Globus pallidus (tissue), 1 donor: ENCODE measurements at places on chromosomes 4 and X.

GRCh38 chr4:175530655-175531054 is 281.4 kb downstream of the GPM6A start:
- no peak for DNase-seq

DNA sequence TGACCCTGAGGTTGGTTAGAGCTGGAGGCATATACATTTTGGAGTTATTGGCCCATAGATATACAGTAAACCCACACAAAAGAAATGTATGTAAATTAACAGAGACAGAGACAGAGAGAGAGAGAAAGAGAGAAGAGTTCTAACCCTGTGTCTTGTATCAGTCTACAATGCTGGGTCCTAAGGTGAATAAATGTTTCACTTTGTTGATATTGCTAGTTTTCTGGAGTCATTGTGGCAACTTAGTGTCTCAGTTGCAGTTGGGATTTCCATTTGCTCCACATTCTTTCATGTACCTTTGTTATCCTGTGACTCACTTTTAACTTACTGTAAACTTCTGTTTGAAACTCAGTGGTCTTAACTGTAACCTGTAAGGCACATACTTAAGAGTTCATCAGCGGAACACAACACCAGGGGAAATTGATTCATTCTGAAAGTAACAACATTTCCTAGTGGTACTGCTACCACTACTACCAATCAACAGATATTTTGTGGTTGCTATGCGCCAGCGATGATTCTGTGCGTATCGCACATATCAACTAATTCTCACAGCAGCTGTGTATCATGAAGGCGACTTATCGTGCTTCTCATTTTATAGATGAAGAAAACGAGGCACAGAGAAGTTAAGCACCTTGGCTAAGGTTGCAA is 38.5 kb upstream of the ETDA start:
- DNase-seq: no peak

GRCh38 chr4:52903273-52903672 is 41.2 kb downstream of the RASL11B start:
- DNase-seq: no peak

DNA sequence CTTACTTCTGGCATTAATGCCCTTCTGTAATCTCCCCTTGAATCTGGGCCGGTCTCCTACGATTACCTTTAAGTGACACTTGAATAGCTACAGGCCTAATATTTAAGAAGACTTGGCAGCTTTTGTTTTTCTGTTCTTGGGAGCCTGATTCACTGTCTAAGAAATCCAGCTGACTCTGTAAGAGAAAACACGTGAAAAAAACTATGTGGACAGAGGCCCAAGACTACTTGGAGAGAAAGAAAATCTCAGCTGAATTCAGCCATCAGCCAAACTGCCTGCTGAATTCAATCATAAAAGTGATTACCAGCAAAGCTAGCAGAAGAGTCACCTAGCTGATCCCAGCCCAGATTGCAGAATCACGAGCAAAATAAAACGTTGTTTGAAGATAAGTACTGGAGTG is 521.2 kb downstream of the MID1IP1 start:
- DNase-seq: no peak

GRCh38 chrX:67351411-67351810 is 192.4 kb upstream of the AR start:
- no peak for DNase-seq
